ENCODE measurements at places on chromosomes 4 and X.

DNA sequence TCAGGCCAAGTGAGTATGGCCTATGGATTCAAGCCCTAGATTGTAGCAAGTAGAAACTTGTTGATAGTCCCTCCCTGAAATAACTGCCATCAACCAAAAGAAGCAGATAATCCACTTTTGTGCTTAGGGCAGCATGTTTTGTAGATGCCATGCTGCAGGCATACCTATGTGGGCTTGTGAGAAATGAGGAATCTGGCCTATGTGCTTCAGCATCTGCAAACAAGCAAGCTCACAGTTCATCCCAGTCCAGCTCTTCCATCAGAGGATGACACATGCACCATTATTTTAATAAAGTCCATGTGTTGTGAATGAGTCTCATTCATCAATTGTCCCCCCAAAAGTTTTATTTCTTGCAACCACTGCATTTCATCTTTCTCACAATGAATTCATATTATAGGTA lies 421.9 kb upstream of the DIPK2B start:
- no peak for DNase-seq

DNA sequence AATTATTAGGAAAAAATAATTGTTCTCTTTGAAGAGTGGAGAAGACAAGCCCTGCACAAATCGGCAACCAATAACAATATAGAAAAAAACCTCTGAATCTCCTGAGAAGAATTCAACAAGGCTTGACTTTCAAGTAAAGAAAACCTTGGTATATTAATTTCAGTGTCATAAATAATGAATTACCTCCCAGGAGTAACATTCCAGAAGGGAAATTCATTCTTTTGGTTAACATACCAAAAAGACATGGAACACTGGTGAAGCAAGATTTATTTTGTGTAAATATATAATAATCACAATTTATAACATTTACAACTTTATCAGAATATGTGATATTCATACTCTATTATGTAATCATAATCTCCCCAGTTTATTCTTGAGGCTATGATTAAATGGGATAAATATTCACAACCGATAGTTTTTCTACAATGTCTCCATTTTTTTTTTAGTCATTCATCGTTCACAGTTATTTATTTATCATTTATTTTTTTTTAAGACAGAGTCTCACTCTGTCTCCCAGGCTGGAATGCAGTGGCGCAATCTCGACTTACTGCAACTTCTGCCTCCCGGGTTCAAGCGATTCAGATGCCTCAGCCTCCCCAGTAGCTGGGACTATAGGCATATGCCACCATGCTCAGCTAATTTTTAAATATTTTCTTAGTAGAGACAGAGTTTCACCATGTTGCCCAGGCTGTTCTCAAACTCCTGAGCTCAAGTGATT lies 53.0 kb upstream of the RPS6KA6 start:
- no peak for DNase-seq

DNA sequence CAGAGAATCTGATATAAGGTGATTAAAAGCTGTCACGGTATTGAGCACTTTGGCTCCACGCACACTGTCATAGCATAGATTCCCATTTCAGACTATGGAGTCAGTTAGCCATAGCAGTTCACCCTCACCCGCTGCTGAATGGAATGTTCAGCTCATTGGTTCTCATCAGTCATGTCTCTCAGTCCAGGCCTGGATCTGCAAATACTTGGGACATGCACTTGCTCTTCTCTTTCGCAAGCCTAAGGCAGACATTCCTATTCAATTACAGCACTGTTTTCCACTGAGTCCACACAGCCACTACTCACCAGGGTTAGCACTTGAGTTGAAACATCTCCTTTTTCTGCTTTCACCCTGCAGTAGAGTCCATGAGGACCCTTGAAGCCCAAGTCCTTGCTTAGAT lies 30.6 kb upstream of the SCML1 start:
- no peak for DNase-seq

GRCh38 chrX:129983575-129984110 lies 1.2 kb downstream of the BCORL1 start:
- peak; percentile 28 for DNase-seq

GRCh38 chr4:98932539-98932938 lies 3.6 kb upstream of the EIF4E start:
- no peak for DNase-seq

GRCh38 chr4:21203416-21203815 lies 503.2 kb downstream of the PACRGL start:
- no peak for DNase-seq

- no peak for DNase-seq
These were observed 48.0 kb downstream of the PHKA2 start for GRCh38 chrX:18935893-18936292.

- DNase-seq = no peak
These were observed 50.5 kb downstream of the RHOH start for GRCh38 chr4:40247350-40247749.

DNA sequence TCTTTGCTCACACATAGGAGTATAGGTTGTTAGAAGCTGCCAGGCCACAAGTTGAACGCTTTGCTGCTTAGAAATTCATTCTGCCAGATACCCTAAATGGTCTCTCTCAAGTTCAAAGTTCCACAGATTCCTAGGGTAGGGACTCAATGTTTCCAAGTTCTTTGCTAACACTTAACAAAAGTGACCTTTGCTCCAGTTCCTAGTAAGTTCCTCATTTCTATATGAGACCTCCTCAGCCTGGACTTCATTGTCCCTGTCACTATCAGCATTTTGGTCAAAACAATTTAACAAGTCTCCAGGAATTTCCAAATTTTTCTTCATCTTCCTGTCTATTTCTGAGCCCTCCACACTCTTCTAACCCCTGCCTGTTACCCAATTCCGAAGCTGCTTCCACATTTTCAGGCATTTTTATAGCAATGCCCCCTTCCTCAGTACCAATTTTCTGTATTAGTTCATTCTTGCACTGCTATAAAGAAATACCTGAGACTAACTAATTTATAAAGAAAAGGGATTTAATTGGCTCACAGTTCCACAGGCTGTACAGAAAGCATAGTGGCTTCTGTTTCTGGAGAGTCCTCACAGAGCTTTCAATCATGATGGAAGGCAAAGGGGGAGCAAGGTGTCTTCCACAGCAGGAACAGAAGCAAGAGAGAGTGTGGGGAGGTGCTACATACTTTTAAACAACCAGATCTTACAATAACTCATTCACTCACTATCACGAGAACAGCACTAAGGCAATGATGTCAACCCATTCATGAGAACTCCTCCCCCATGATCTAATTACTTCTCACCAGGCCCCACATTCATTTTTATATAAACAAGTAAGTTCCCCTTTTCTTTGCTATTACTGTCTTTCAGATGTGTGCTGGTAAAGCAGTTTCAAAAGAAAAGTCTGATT lies 11.5 kb upstream of the TLR1 start:
- DNase-seq = no peak

DNA sequence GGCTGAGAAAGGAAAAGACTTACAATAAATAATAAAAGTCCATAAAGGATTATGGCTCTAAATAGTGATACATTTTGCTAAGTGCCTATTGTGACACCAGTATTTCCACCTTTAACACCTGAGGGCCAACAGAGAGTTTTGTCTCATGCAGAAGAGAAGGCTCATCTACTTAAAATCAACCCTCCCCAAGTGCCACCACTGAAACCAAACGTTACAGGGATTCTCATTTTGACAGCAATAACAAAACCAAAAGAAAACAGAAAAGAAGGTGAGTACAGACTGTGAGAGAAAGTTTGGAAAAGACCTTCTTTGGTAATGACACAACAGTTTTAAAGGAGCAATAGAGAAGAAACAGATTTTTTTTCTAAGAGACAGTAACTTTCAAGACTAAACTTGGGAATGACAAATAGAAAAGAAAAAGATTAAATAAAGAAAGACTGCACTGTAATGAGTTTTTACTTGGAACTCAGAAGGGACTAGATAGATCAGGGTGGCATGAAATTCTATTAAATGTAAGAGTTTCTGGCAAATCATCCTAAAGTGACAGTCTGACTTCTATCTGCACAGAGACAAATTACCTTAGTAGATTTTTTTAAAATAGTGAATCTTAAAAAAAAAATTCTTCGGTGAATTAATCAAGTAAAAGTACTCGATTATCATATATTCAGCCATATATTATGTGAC lies 109.7 kb downstream of the ZNF827 start:
- no peak for DNase-seq

DNA sequence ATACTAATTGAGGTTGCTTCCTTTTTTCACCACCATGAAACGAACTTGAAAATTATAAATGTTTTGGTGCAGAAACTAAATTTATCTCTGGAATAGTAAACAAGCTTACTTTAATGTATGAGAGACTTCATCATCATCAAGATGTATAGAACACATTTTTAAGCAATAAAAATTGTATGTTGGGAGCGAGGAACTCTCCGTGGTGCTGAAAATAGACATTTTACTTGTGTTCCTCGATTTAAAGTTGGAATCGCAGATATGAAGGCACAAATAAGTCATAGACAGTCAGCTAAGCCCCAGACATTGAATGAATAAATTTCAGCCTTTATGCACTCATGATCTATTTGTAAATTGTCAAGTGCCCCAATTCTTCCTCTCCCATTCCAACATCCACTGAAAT lies 310.7 kb downstream of the STK32B start:
- DNase-seq = no peak

DNA sequence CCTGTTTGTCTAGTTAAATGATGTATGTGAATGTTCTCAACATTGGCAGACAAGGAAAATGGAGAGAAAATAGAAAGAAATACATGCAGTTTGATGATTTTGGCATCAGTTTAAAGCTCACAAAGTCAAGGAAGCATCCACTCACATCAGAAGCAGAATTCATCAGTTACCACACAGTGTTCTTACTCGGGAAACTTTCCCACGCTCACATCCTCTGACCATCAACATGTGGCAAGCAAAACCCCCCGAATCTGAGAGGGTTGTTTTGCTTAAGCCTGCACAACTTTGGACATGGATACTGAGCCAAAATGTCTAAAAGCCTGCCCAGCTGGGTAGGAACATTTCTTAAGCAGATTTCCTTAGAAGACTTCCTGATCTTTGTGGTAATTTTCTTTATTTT lies 407.6 kb downstream of the ANKRD50 start:
- no peak for DNase-seq

- no peak for DNase-seq
These were observed 23.8 kb downstream of the ARHGAP10 start for GRCh38 chr4:147755561-147756295.

DNA sequence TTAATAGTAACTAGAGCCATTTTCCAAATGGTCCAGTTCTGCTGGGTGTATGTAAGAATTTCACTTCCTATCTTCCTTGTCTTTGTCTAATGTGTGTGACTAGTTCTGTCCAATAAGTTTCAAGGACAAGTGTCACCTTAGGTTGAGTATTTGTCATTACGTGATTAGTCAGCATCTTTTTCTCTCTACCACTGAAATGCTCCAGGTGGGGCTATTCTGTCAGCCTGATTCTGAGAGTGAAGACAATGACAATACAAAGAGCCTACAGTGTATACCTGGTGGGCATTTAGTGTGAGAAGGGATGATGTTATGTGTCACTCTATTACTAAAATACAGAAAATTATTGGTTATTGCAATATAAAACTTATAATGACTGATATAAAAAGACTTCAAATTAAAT lies 876.3 kb downstream of the C4orf33 start:
- DNase-seq = no peak

GRCh38 chr4:608236-608635 lies 17.1 kb upstream of the PDE6B start:
- DNase-seq = no peak

- no peak for DNase-seq
These were observed 265.2 kb upstream of the BOD1L1 start for GRCh38 chr4:13892739-13893105.

DNA sequence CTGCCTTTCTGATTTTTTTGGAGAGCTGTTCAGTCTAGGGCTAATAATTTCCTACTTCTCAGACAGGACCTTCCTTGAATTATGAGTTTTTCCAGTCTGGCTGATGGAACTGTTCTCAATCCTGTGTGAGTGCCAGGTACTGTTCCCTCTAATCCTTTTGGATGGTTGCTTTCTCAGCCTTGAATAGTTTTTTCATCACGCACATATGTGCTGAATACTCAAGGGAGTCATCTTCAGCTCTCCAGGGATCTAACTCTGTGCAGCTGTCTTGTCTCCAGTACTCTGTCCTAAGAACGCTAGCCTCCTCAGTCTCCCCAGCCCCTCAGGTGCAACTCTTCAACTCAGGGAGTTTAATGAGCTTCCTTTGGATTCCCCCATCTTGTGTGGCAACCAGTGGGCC lies 93.2 kb downstream of the GASK1B start:
- no peak for DNase-seq

- peak; percentile 15 for DNase-seq
These were observed 80.3 kb upstream of the LSM6 start for GRCh38 chr4:146095091-146095690.

DNA sequence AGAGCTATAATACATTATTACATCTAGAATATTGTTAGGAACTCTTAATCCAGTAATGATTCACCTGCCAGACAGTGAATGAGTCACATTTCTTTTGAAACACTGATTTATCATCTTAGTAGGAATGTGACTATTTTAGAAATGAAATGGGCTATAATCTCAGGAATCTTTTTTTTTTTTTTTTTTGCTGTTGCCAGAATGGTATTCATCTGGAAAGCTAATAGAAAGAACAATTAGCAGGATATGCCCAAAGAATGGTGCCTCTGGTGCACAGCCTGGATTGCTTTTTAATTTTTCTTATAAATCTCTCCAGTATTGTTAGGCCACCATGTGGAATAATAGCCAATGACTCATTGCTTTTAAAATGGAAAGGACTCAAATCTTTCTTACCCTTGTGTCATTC lies 181.1 kb upstream of the SMIM31 start:
- no peak for DNase-seq

- DNase-seq = no peak
These were observed 638.7 kb downstream of the PCDH18 start for GRCh38 chr4:136893573-136893972.

DNA sequence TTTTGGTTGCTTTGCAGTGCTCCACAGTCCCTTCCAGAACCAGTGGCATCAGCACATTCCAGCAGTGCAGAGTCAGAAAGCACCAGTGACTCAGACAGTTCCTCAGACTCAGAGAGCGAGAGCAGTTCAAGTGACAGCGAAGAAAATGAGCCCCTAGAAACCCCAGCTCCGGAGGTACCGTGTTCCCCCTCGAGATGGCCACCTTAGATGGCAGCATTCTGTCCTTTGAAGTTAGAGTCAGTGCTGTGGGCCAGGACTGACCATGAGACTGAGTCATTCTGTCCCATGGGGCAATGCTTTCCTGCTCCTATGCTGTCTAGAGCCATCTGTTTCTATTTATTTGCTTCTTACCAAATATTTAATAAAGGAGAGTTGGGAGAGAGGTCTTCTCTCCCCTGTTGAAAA lies 112.3 kb downstream of the KLHL8 start:
- no peak for DNase-seq

DNA sequence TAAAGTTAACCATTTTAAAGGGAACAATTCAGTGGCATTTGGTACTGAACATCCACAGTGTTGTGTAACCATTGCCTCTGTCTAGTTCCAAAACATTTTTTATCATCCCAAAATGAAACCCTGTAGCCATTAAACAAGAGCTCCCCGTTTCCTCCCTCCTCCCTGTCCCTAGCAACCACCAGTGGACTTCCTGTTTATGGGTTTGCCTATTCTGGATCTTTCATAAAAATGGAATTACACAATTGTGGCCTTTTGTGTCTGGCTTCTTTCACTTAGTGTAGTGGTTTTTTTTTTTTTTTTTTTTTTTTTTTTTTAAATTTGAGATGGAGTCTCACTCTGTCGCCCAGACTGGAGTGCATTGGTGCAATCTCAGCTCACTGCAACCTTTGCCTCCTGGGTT lies 11.6 kb downstream of the RBMX2 start:
- no peak for DNase-seq

- no peak for DNase-seq
These were observed 2025.2 kb downstream of the PCDH7 start for GRCh38 chr4:32745351-32745750.

GRCh38 chr4:153021276-153021675 lies 85.2 kb downstream of the FHDC1 start:
- DNase-seq = no peak

Measured in progenitor cell of endocrine pancreas (in vitro differentiated cells).